ENCODE measurements at places on chromosomes 16 and 17.

DNA sequence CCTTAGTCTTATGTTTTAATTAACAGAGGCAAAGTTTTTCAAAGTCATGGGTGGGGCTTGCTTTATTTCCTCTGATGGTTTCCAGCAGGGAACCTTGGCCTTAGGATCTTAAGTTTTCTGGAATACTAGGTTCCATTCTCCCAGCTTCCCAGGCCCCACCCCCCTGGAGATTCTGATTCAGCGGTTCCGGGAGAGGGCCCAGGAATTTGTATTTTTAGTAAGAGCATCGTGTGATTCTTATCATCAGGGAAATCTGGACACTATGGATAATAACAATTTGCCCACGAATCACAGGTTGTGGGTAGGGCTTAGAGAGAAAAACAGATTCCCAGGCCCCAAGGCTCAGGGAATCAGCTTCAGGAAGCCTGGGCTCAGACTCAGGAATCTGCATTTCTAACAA is 263.6 kb downstream of the NTN1 start:
- DNase-seq: no peak

DNA sequence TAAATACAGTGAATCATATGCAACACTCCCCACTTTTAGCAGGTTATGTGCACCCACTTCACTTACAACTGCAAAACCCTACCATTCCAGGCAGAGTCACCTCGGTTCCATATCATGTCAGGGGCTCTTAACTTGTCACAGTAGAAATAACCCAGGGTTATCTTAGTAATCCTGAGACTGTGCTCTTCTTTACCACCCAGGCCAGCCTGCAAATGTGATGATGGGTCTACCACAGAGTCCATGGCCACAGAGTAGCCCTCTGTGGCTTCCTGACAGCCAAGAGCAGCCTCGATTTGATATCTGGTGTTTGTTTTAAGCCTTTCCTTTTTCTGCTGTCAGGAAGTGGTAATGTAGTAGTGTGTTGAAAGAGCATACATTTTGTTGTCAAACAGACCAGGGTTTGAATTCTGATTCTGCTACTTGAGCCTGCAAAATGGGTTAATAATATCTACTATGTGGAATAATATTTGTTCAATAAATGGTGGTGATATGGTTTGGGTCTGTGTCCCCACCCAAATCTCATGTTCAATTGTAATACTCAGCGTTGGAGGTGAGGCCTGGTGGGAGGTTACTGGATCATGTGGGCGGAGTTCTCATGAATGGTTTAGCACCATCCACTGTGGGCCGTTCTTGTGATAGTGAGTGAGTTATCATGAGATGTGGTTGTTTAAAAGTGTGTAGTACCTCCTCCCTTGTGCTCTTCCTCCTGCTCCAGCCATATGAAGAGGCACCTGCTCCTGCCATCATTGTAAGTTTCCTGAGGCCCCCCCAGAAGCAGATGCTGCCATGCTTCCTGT is 416.5 kb downstream of the UTP18 start:
- no peak for DNase-seq

DNA sequence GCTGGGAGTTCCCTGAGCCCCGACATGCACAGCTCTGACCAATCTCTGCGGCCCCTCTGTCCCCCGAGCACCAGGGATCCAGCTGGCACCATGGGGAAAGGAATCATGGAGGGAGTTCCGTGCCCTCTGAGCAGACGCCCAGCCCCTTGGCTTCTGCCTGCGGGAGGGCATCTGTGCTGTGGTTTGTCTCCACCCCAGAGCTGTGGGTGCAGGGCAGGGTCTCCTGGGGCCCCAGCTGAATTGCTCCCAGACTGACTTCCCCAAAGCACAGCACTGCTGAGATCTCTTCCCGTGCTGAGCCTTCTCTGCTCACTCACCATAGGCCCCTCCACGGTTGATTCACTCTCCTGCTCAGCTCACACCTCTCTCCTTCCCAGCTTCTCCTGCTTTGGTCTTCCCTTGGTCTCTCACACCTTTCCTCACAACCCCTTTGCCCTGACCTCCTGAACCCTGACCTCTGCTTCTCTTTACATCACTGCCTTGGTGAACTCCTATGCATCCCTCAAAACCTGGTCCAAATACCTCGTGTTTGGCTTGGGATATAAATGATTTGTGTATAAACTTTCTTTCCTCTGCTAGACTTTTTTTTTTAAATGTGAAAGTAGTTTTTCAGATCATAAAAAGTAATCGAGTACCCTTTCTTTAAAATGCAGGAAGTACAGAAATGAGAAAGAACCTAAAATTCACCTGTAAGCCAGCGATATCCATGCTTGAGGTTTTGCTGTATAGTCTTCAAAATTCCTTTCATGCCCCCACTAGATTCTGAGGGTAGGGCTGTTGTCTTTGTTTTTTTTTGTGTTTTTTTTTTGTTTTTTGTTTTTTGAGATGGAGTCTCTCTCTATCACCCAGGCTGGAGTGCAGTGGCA is 265.3 kb downstream of the SEC14L1 start:
- peak; percentile 34 for DNase-seq

DNA sequence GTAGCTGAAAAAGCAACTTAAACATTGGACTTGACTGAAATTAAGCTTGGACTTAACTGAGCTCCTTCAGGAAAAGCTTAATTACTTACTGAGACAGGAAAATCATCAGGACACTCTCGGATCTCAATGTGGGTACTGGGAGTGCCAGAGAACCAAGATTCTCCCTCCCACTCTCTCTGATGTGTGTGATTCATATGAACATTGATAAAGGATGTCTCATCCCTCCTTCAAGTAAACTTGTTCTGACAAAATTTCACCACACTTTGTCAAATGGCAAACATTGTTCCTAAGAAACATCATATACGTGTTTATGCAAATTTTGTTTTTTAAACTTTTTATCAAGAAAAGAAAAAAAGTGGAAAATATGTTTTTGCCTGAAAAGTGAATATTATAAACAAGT is 4.1 kb upstream of the SLFN5 start:
- DNase-seq: no peak
